ENCODE measurements at places on chromosomes 2 and 18. TPM values are rescaled to one million over a fixed set of nuclear protein-coding genes. Genes with fewer than 3 reads are reported as not detected.

DNA sequence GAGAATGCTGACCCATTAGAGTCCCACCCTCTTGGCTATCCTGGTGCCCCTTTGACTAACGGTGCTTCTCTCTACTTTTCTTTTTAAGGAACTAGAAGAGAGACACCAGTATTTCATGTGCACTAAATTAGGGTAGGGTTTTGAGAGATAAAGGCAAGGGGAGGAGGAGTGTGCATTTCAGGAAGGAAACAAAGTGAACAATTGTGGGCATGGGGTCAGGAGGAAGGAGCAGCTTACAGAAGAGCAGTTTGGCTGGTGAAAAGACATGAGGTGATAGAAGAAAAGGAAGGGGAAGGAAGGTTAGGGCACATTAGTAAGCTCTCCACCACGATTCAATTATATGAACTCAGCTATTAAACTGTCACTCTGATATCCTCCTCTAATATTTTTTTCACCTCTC, 105.8 kb upstream of the CTAGE1 start:
- no peak for DNase-seq

DNA sequence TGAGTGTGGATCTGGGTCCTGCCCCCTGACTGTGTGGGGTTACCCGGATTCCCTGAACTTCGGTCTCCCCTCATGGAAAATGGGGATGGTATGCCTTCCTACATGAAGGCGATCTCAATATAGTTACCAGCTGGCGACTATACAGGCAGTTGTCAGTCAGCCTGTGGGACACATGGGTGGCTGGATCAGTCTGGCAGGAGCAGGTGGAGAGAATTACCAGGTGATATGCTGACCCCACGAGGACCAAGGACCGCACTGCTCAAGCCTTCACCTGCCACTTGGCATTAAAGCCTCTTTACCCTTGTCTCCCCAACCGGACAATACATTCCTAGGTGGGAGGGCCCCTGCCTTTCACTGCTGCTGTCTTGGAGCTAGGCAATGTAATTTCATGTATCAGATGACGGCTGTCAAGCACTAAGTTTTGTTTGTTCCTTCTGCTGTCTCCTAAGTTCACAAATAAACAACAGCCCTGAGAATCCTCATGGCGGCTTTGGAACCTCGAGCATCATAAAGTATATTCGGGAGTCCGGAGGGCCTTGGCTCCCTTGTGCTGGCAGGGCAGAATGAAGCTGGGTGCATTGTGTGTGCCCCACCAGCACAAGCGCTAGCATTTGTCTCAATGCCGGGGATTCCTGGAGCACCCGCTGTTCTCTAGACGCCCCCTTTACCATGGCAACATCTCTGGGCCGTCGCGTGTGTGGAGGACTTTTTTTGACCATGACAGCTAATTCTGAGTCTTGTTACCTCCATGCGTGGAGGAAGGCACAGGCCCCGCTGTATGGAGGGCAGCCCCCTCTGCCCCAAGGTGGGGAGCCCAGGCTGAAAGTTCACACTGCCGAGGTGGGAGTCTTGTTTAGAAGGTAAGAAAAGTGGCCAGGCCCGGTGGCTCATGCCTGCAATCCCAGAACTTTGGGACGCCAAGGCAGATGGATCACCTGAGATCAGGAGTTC, 48.6 kb downstream of the PDCL3 start:
- no peak for DNase-seq

DNA sequence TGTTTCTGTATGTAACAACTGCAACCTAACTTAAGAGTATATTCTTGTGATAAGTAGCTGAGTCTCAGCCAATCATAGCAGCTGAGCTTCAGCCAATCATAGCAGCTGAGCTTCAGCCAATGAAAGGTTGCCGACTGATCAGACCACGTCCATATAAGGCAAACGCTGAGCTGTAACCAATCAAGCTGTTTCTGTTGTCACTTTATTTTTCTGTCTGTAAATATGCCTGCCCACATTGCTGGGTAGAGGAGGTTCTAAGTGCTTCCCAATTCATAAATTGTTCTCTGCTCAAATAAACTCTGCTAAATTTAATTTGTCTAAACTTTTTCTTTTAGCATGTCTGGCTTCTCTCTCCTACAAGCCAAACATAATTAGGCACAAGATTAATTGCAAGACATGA, 231.5 kb upstream of the TCF4 start:
- no peak for DNase-seq

DNA sequence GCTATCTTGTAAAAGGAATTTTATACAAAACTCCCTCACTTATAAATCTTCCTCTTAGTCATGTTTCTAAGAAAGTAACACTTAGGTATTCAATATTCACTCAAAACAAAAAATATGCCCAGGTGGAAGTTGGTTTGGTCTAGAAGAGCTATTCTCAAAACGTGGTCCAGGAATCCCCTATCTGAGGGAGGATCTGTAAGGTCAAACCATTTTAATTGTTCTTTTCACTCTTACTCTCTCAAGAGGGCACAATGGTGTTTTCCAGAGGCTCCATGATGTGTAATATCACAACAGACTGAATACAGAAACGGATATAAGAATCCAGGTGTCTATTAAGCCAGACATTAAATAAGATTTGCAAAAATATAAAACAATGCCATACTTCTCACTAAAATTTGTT, 9.9 kb downstream of the MOB1A start:
- no peak for DNase-seq

GRCh38 chr18:58194028-58194427, 150.0 kb downstream of the NEDD4L start:
- no peak for DNase-seq

DNA sequence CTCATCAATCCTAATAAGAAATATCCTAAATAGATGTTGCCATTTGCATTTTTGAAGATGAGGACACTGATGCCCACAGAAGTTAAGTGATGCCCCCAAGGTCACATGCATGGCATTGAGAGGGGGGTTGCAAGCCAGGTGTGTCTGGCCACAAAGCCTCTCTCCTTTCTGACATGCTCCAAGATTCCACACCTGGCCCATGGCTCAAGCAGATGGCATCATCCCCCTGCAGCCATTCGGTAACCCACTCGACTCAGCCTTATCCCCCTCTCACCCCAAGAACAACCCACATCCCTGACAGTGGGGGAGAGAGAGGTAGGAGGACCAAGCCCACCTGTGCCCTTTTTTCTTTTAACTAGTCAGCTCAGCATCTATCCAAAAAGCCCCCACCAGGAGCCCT, 16.5 kb upstream of the TEX51 start:
- DNase-seq, result no peak

The IL18RAP gene
- total RNA-seq, result under 0.01 TPM

The DSC3 gene
- total RNA-seq, result under 0.01 TPM
